ENCODE measurements at places on chromosomes 3 and 15.
A peak's percentile ranks its signal among the peaks of the same experiment; 100 is the strongest.

DNA sequence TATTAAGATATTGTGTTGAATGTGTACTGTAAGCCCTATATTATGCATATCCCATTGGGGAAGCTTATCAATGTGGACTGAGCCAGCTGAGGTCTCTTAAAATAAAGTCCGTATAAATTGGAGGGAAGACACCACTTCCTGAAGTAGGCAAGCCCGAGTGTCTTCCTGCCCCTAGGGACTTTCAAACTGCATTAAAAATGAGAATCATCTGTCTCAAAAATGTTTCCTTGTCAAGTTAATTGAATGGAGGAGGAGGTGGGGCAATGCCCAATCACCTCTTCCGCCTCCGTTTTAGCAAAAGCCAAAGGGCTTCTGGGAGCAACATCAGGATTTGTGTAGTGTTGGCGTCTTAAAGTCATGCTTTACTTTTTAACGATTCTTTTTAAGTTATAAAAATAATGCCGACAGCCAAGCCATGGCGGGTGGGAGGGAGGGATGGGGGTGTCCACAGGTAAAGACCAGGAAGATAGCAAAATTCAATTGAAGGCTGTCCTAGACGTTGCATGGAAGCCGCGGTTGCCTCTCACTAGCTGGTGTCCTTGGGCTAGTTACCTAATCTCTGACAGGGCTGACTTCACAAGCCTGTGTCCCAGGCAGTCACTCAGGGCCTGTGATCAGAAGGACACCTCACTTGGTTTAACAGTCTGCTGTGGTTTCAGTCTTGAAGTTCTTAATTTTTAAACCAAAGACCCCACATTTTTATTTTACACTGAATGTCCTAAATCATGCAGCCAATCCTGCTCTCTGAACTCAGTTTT lies 524.9 kb upstream of the PROK2 start:
- no peak for DNase-seq

DNA sequence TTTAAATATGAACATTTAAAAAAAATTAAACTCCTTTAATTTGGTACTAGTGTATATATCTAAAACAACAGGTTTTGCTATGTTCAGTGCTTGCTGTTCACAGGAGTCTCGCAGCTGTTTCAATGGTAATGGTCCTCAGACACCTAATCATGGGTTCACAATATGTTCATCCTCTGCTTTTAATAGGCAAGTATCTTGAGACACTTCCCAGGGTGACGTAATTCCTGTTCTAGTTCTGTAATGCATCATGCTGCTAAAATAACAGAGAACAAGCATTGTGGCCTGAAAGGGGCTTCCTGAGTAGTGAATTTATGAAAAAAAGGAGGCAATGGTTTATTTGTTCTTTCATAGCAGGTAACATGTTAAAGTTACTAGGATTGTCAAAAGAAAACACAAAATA lies 625.2 kb upstream of the GBE1 start:
- no peak for DNase-seq

DNA sequence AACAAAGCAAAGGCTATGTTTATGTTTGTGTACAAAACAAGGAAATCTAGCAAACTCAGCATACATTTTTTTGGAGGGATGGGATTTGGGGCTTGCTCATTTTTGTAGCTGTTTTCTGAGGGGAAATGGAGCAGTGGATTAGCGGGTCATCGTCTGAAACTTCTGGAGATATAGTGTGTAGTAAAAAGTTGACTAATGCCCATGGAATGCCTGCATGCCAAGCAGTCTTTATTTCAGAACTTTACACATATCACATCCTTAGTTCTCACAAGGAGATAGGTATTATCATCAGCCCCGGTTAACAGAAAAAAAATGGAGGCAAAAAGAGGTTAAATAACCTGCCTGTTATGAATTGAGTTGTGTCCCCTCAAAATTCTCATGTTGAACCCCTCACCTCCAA lies 47.1 kb downstream of the ATP13A4 start:
- no peak for DNase-seq

GRCh38 chr15:69131362-69132220 lies 28.8 kb upstream of the GLCE start:
- DNase-seq: no peak

- no peak for DNase-seq
Measured at GRCh38 chr3:155941354-155941753, 70.9 kb downstream of the GMPS start.

DNA sequence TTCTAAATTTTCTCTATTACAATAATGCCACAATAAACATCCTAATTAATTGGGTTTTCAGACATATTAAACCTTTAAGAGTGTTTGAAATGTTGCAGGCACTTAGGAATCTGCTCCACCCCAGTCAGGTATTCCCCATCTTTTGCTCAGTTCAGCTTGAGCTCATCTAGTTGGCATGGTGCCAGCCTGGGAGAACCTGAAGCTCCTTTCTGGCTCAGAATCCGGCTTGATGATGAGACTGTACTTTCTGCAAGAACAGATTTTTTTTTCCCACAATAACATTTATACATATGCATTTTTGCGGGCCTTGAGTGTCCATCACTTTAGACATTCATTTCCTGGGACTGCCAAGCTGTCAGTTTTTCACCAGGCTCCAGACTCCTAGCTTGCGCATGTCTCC lies 7.7 kb upstream of the OXSR1 start:
- DNase-seq: no peak

- peak; percentile 65 for DNase-seq
Measured at GRCh38 chr15:81160312-81161159, 26.5 kb downstream of the CFAP161 start.

GRCh38 chr3:154142608-154143007 lies 21.4 kb downstream of the ARHGEF26 start:
- no peak for DNase-seq

DNA sequence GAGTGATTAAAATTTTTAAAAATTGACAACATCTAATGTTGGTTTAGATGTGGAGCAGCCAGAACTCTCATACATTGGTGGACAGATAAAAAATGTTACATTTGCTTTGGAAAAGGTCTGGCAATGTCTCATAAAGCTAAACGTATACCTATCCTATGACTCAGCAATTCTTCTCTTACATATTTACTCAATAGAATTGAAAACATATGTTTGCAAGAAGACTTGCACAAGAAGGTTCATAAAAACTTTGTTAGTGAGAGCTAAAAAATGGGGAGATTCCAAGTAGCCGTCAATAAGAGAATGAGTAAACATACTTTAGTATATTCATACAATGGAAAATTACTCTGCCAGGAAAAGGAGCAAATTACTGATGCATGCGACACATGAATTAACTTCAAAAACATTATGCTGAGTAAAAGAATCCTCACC lies 30.0 kb downstream of the MASP1 start:
- no peak for DNase-seq

DNA sequence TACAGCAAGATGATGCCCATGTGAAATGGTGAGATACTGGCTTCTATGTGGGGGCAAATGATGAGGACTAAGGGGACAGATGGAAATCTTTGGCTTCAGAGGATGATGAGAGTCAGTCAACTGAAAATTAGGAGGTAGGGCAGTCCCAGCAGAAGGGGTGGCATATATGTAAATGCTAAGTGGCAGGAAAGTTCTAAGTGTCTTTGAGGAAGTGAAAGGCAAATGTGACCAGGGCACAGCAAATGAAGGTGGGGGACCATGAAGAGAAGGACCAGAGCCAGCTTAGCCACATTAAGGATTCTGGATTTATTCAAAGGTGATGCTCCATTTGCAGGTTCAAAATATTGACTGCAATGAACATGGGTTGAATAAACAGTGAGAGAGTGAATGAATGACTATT lies 29.2 kb upstream of the LIMD1 start:
- no peak for DNase-seq

DNA sequence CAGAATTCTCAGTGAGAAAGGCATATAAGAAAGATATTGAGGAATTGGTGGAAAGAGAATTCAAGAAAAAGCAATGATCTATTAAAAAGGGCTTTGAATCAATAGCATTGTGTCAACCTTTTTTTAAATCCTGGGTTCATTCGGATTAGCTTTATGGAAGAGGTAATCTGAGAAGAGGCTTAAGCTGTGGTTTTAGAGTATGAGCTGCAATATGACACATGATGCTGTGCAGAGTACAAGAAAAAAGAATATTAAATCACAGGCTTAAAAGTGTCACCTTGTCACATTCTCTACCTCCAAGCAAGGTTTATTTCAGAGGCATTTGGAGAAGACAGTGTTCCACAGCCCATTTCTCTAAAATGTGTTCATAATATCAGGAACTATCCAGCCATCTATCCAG lies 128.9 kb downstream of the RTP4 start:
- DNase-seq: no peak

DNA sequence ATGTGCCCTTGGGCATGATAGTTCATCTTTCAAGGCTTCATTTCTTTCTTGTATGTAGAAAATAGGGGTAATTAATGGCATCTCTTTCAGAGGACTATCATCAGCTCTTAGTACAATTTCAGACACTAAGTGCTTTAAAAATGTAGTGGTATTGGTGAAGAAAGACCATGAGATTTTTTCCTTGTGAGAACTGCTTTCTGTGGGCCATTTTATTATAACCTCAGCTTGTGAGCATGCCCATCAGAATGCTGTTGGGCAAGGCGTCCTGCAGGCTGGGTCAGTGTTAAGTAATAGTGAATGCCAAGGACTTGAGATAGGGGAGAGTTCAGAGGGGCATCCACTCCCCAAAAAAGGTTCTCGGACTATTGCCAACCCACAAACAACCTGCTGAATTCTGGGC lies 187.9 kb downstream of the GHSR start:
- DNase-seq: no peak

- DNase-seq: no peak
Measured at GRCh38 chr3:152713989-152714388, 120.9 kb upstream of the P2RY1 start.

GRCh38 chr3:162704238-162704637 lies 1207.6 kb downstream of the OTOL1 start:
- no peak for DNase-seq

DNA sequence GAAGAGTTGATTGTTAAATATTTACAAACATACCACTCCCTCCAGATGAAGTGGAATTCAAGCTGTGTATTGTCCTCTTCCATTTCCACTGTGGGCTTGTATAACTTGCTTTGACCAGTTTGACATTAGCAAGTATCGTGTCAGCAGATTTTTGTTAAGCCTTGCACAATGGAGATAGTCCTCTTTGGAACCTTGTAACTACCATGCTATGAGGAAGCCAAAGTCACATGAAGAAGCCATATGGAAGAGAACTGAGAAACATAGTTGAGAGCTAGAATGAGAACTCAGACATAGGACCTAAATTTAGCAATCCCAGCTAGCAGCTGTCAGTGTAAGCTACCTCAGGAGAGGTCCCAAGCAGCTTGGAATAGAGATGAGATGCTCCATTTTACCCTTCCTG lies 889.2 kb downstream of the PDCD6IP start:
- no peak for DNase-seq

DNA sequence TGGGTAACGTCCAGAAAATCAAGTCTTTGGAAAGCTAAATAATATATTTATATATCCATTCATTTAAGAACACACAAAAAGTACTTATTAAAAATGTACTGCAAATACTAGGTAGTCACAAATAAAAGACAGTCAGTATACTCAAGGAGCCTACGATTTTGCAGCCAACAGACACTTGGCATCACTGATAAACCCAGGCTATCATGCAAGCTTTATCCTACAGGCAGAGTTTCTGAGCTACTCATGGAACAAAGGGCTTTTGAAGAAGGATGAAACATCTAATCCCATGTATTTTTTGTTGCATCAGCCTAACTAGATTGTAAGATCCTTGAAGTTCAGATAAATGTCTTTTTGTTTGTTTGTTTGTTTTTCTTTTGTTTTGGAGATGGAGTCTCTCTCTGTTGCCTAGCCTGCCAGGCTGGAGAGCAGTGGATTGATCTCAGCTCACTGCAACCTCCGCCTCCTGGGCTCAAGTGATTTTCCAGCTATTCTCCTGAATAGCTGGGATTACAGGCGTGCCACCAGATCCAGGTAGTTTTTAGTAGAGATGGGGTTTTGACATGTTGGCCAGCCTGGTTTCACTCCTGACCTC lies 319.4 kb upstream of the MDFIC2 start:
- DNase-seq: no peak

- DNase-seq: no peak
Measured at GRCh38 chr15:99239545-99240198, 9.7 kb downstream of the TTC23 start.

DNA sequence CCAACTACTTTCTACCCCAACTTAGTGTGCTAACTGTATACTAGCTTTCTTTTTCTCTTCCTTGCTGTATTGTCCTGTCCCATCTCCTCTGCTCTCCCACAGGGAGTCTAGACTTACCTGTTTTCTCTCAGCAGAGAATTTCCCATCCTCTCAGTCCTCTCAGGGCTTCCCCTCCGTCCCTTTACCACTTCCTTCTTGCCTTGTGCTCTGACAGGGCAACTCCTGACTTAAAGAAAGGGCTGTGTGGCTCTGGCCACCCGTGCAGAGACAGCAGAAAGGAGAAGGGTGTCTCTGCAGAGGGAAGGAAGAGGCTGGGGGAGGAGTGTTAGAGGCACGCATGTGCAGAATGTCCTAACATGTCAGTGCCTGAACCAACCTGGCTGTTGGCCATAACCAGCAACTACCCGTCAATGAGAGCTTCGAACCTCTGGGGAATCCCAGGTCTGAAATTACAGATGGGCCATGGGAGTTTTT lies at the start of gene GCSAM:
GCSAM (minus strand) TSS at position 274 of the 474 bp plus-strand sequence; CDS start at position 146, 128 bp downstream.
- no peak for DNase-seq

GRCh38 chr3:107221856-107222255 lies 155.4 kb upstream of the CCDC54 start:
- no peak for DNase-seq

DNA sequence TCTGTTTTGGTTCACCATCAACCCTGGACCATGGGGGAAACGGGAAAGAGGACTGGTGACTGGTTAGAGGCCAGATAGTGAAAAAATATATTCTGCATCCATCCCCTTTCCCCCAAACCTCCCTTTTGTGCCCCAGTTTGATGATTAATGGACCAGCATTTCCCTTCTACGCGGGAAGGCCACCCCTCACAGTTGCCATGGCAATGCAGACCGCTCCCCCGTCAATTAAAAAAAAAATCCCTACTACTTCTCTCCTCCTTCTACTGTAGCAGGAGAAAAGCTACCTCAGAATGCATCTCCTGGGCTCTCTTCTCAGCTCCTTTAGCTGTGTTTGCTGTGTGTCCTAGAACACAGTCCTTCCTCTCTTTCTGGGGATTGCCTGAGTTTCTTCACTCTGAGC lies 4.0 kb downstream of the BAHD1 start:
- DNase-seq: no peak

- DNase-seq: peak; percentile 39
Measured at GRCh38 chr3:113035387-113035982, 44.7 kb downstream of the GTPBP8 start.

DNA sequence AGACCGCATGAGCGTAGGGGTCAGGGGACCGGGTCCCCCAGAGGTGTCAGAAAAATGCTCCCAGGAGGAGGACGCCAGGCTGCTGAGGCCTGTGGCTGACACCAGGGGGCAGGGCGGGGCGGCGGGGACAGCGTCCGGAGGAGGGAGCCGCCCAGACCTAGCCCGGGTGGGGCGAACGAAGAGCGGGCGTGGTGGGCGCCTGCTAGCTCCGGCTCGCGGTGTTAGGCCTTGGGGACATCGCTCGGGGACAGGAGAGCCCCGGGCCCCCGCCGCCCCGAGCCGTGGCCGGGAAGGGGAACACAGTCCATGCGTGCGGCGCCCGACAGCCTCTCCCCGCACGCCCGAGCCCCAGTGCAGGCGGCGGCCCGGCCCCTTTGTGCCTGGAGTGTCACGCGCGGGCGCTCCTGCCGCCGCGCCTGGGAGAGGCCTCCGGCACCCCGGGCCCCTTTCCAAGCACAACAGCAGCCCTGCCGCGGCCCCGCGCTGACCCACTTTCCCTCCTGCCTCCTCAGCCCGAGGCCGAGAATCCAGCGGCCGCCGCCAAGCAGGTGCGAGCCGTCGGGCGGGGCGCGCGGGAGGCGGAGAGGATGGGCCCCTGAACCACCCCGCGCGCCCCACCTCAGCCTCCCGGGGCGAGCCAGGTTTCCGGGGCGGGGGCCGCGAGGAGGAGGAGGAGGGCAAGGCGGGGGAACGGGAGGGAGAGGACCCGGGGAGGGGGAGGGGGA lies 111.0 kb upstream of the KLF13 start:
- peak; percentile 25 for DNase-seq

Data from NCI-H446 treated with DMSO at 0.1 percent for 48 hours (cell line).